ENCODE measurements at places on chromosomes 1 and 21.
A peak's percentile ranks its signal among the peaks of the same experiment; 100 is the strongest.

GRCh38 chr1:30403726-30404125 is 319.7 kb downstream of the MATN1 start:
- no peak for DNase-seq

- no peak for DNase-seq
Measured at GRCh38 chr1:115829023-115829674, 11.8 kb downstream of the NHLH2 start.

- DNase-seq, result no peak
Measured at GRCh38 chr1:167022384-167022783, 33.3 kb downstream of the MAEL start.

GRCh38 chr21:16279731-16280581 is 550.2 kb downstream of the USP25 start:
- DNase-seq, result no peak

GRCh38 chr21:26179501-26179900 is 8.9 kb upstream of the APP start:
- no peak for DNase-seq

- DNase-seq, result no peak
Measured at GRCh38 chr1:153417136-153417888, 992 bp downstream of the S100A7A start.

GRCh38 chr1:13829152-13829769 is 129.3 kb downstream of the PRDM2 start:
- no peak for DNase-seq

- no peak for DNase-seq
Measured at GRCh38 chr21:35643176-35643575, 417.1 kb downstream of the SETD4 start.

DNA sequence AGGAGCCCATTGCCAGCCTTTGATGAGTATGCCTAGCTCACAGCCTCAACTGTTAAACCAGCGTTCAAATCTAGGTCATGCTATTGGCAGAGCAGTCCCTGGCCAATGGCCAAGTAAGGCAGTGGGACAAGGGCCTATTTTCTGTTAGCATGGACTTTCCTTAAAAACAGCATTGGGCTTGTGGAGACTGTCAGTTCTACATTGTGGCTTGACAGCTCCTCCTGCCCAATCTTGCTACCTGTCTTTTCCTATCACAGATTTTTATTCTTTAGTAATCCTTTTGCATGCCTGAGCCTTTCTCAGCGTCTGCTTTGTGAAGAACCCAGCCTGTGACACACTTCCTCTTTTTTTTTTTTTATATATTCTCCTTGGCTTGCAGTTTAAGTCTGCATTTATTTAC is 56.4 kb downstream of the DIP2A start:
- peak; percentile 53 for DNase-seq

- DNase-seq, result no peak
Measured at GRCh38 chr1:1331068-1331965, at the start of gene TAS1R3. Gene TAS1R3, plus strand, starts transcription at chr1:1331280. Its CDS starts 66 bp downstream, at chr1:1331346.

- DNase-seq, result no peak
Measured at GRCh38 chr1:31814631-31815306, 1.1 kb downstream of the SPOCD1 start.

DNA sequence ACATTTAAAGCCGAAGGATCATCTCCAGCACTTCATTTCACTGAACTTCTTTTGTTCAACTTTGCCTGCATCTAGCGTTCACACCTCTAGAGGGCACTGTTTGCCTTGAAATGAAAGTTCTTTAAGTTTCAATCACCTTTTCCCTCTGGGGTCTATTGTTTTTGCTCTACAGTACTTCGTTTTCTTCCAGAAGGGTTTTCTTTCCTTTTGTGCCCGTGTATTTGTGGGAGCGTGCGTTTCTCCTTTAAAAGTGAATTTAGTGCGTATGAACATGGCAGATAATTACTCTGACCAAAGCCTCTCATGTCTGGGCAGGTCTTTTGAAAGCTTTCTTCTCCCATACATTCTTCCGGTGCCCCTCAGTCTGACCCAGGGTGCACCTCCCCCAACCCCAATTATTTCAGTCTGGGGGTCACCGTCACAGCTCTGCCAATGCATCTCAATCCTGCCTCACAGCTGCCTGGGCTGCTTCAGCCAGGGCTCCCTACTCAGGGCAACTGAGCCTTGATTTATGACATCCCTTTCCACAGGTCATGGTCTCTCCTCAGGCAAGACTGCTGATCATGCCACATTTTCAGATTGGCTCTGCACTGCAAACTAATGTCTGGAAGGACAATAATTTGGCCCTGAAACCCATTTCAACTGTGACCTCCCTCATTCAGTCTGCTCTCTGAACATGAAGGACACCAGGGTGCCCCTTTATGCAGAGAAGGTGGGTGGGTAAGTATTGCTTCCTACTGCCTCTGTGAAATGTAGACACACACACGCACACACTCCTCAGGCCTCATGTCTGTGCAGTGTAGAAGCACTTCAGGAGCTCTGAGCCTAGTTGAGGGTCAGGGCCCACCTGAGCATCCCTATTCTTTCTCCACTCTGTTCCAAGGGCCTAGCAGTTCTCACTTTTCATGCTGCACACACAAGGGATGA is 88.6 kb downstream of the NUF2 start:
- DNase-seq, result no peak

GRCh38 chr1:246169019-246169418 is 338.1 kb downstream of the SMYD3 start:
- no peak for DNase-seq
